ENCODE measurements at places on chromosomes 4 and X.

GRCh38 chrX:1389181-1389992, 2.5 kb downstream of the SLC25A6 start:
- DNase-seq = no peak

GRCh38 chr4:65007841-65008439, 598.7 kb upstream of the TECRL start:
- DNase-seq = peak; percentile 42

DNA sequence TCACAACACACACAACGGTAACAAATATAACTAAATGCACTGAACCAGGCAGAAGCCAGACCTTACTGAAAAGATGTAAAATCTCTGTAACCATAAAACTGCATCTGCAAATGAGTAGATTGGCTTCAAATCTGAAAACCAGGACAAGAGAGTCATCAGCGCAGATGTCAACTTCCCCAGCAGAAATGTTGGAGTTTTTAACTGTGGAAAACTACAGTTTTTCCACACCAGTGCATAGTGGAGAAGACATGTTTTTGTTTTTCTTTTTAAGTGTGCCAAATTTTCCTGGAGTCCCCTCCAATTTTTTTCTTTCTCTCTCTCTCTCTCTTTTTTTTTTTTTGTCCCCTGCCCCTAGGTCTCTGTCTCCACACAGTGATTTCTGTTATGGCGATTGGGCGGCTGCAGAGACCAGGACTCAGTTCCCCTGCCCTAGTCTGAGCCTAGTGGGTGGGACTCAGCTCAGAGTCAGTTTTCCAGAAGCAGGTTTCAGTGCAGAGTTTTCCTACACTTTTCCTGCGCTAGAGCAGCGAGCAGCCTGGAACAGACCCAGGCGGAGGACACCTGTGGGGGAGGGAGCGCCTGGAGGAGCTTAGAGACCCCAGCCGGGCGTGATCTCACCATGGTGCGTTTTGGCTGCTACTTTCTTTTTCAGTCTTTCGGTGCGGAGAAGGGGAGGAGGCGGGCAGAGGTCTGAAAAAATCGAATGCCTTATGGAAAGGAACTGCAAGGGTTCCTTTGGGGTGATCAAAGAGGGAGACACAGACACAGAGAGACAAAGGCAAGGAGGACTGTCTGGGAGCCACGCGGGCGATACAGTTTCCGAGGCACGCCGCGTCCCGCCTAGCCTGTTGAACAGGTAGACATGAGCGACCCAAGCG, at the start of gene GUCY1A1:
GUCY1A1 (plus strand) TSS at position 505 of the 878 bp plus-strand sequence. CDS start 30,020 bp downstream, outside the sequence.
- peak; percentile 76 for DNase-seq

DNA sequence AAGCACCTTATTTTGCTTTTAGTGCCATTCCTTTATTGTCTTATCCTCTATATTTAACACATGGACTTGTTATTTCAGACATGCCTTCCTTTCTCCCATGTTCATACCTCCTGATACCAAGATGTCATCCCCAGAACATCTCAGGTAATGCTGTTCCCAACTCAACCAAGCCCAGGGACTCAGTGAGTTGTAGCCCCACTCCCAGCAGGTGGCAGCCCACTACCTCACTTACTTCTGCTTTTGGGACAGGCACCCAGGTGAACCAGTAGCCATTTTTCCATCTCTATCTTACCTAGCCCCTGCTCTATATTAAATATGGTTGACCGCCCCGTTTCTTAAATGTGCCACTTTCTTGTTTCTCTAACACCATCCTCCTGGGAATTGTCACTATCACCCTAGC, 199.0 kb downstream of the DCHS2 start:
- DNase-seq = no peak

GRCh38 chr4:2417765-2418649, at the start of gene ZFYVE28:
Gene ZFYVE28 (minus strand): TSS chr4:2418645. CDS start chr4:2418323, 322 bp downstream.
- no peak for DNase-seq

GRCh38 chr4:180336494-180337090, 1906.6 kb upstream of the TENM3 start:
- no peak for DNase-seq

GRCh38 chrX:115013705-115014104, 3.7 kb downstream of the IL13RA2 start:
- peak; percentile 68 for DNase-seq

DNA sequence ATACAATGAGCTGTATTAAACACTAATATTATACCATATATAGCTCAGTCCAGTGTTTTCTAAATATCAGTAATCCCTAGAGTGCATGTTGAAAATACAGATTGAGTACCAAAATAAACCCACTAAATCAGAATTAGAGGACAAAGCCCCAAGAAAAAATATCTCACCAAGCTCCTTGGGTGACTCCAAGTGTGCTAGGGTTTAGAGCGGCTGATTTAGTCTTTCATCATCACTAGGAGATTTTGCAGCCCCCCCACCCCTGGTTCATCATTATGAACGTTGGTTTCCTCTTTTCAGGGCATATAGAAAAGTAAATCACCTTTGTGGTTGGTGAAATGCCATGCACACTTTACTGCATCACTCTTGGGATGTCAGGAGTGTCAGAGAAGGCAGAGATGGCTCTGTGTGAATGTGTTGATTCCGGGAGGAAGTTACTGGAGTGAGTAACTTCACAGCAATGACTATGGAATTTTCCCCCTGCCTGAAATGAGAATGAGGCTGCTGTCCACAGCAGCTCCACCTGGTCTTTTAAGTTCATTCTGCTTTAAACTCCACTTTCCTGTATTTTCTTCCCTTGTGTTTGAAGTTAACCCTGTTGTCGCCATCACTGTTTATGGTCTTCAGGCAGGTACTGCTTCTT, 25.2 kb upstream of the ANAPC4 start:
- DNase-seq = no peak

- DNase-seq = no peak
These were observed 3.1 kb downstream of the SLC49A3 start for GRCh38 chr4:685679-686412.

DNA sequence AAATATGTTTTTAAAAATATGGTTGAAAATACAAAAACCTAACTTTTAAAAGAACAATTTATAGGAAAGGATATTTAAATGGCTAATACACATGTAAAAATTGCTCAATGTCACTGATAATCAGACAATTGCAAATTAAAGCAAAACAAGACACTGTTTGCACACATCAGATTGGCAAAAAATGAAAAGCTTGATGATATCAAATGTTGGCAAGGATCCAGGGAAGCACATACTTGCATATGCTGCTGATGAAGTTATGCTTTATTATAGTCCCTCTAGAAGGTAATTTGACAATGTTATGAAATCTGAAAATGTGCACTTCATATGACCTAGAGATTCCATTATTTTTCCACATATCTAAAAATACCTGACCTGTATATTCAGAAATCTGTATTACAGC, 45.7 kb upstream of the EPGN start:
- DNase-seq = no peak

DNA sequence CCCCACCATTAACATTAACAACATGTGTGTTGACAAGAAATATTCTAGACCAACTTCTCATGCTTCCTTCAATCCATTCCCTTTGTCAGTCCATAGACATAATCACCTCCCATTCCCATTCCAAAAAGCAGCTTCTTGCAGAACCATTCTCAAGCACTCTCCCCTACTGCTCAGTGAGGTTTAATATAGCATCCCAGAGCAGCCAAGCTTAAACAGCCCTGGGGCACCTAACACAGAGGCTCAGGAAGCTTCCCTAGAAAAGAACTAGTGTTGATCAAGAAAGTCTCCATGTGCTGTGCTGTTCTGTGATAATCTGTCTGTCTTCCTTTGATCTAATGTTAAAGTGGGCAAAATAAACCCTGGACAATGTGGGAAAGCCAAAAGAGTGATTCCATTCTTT, 174.2 kb upstream of the NOCT start:
- DNase-seq = no peak

- no peak for DNase-seq
These were observed 30.8 kb upstream of the AFAP1 start for GRCh38 chr4:7970361-7970946.

GRCh38 chrX:47200385-47201150, 6.9 kb downstream of the UBA1 start:
- DNase-seq = peak; percentile 22

GRCh38 chrX:129754056-129755024, 15.6 kb downstream of the XPNPEP2 start:
- no peak for DNase-seq

- DNase-seq = no peak
These were observed 54.2 kb upstream of the MGST2 start for GRCh38 chr4:139611391-139611790.

GRCh38 chr4:36854554-36854953, 390.0 kb upstream of the NWD2 start:
- no peak for DNase-seq

DNA sequence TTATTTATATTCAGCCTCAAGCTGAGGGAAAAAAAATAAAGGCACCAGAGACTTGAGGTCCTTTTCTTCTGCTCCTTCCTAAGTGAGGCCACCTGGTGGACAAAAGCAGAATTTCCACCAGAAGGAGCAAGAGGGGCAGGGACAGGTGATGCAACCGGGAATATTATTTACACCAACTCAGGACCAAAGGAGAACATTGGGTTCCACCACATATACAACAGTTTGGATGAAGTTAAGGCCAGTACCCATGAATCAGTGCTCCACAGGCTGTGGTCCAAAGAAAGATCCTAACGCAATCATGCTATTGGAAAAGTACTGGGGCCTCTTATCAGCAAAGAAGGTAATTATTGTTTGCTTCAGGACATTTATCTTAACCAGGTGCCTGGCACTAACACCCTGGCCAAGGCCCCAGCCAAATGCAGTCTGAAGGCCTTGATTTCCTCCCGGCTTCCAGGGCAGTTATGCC, 57.4 kb downstream of the TSC22D3 start:
- peak; percentile 78 for DNase-seq

DNA sequence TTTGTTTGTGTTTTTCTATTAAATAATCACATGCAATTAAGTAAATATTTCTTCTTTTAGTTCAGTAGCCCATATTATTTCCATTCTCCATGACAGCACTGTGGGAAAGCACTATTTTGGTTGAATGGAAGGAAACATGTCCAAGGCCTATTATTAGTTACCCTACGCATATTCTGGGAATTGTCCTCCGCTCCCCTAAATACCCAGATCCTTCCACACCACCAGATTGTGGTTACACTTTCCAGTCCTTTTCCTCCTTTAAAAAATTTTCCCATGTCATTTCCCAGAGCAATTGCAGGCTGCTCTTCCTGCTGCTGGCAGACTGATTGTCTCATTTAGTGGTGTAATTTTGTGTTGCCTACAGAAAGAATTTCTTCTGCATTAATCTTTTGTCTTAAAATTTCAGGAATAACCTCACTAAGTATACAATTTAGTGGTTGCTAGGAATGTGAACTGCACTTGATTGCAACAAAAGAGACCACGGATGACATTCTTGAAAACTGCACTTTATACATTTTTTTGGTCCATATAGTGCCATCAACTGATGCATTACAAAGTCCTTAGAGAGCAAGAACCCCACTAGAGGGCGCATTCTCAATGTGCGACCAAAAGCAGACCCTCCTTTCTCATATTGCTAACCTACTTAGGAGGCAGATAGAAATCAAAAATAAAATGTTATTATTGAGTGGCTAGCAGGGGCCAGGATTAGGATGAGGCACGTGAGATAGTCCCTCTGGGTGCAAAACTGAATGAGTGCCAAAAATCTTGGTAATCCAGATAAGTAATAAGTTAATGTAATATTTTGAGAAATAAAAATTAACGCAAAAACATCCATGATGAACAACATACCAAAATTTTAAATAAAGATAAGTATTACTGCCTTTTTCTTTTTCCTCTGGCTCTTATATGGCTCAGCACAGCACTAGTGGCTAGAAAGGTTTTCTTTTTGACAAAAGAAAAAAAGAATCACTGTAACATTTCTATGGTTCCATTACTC, 98.8 kb upstream of the IQCM start:
- peak; percentile 80 for DNase-seq

- peak; percentile 3 for DNase-seq
These were observed 46.5 kb upstream of the PGRMC1 start for GRCh38 chrX:119189595-119189994.

DNA sequence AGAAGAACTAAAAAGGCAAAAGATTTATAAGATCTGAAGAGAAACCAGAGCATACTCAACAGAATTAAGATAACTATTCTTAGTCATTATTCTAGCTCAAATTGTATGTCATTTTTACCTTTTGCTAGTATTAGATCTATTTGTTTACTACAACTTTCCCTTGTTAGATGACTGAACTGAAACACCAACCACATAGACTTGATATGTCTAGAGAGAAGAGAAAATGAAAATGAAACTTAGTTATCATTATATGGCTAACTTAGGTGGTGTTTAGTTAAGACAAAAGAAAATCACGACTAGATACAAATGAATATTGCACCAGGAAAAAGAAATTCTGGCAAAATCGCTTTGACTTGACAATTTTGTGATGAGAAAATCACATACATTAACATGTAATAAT, 690.8 kb downstream of the PCDH18 start:
- DNase-seq = no peak

DNA sequence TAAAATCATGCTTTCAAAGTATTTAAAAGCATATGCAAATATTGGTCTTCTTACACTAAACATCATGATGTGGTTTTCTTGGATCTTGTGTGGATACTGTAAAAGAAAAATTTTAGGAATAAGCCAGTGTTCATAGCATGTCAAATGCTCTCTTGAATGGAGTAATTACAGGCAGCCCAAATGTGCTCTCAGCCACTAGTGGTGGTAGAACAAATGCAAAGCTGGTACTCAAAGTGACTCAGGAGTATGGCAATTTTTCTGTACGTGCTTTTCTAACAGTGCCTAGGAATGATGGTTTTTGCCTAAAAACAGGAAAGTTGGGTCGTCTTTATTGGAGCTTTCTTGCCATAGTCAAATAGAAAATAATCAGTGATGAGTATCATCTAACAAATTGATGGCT, 19.9 kb downstream of the PGRMC2 start:
- no peak for DNase-seq

DNA sequence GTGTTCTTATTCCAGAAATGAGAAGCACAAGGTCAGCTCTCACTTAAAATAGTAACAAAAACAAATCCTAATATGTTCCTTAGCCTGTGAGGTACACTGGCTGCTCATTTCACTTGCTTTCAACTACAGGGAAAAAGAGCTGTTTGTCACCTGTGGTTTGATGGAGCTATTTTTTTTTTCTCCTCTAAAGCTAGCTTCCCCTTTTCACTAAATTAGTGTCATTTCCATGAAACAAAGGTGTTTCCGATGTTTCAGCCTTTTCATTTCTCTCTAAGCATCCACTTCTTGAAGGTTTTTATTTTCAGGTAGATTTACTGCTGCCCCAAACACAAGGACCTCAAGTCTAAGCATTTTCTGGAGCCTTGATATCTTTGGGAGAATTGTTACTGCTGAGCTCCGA, 148.6 kb downstream of the RBMX2 start:
- no peak for DNase-seq

GRCh38 chr4:109207061-109207460, 95.4 kb downstream of the COL25A1 start:
- no peak for DNase-seq

DNA sequence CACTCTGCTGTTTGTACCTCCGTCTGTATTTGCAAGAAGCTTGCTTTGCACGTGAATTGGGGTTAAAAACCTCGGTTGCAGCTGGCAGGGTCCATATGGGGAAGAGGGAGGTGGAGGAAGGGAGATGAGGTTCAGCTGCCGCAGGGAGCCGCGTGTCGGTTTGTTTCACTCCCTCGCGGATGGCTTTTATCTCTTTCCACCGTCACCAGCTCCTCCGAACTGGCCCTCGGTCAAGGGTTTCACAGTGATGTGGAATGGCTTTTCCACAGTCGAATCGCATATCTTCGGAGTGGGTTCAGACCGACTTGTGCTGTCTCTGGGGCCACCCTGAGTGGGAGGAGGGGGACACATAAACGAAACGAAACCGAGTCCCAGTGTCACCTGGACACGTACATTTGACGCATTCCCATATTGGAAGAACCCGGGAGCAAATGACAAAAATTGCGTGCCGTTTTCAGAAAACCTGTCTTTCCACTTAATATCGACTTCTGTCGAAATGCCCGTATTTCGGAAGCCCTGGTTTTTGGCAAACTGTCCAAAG, 929 bp downstream of the ZBTB33 start:
- peak; percentile 16 for DNase-seq

GRCh38 chr4:13918110-13918509, 290.6 kb upstream of the BOD1L1 start:
- DNase-seq = peak; percentile 95

All from cardiac muscle cell (in vitro differentiated cells and primary cell).